Small intestine (tissue), 16 donors: ENCODE measurements at places on chromosomes 6 and 20.

- no peak for DNase-seq
These were observed 79.2 kb downstream of the CBFA2T2 start for GRCh38 chr20:33568868-33569801.

DNA sequence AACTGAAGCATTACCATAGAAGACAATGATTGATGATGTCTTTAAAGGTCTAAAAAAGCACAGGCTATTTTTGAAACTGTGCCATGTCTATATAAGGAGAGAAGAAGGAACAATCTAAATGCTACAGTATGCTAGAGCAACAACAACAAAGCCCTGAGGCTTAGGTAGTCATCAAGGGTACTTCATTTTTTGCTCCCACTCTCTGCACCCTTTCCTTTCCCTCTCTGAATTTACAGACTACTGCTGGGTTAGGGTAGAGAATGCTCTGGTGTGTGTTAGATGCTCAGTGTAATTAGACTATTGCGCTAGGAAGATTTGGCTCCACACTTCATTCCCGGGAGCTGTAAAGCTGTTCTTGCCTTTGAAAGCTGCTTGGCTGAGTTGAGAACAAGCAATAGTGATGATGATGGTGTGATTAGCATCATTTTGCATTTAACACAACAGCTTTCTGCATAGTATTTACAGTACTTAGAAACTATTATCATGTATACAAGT lies 1262.5 kb upstream of the CITED2 start:
- no peak for DNase-seq

DNA sequence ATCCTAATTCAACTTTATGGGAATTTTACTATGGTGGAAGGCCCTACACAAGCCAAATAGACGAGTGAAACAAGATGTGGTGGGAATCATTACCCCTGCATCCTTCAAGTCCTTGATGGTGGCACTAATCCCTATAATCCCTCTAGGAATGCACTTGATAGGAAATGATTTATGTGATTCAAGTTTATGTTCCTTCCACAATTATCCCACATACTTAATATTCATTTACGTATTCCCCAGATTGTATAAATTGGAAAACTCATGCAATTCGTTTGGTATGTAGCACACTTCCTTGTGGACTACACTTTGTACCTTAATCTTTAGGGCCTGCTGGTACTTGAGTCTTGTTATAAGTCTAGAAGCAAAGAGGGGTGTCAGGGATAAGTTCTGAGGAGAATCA lies 40.8 kb downstream of the PKIB start:
- DNase-seq = no peak

GRCh38 chr6:45667766-45668165 lies 290.0 kb upstream of the SUPT3H start:
- no peak for DNase-seq
